ENCODE measurements at places on chromosomes 4 and X.

- DNase-seq = peak; percentile 11
Measured at GRCh38 chr4:118076958-118077766, 42.9 kb downstream of the NDST3 start.

DNA sequence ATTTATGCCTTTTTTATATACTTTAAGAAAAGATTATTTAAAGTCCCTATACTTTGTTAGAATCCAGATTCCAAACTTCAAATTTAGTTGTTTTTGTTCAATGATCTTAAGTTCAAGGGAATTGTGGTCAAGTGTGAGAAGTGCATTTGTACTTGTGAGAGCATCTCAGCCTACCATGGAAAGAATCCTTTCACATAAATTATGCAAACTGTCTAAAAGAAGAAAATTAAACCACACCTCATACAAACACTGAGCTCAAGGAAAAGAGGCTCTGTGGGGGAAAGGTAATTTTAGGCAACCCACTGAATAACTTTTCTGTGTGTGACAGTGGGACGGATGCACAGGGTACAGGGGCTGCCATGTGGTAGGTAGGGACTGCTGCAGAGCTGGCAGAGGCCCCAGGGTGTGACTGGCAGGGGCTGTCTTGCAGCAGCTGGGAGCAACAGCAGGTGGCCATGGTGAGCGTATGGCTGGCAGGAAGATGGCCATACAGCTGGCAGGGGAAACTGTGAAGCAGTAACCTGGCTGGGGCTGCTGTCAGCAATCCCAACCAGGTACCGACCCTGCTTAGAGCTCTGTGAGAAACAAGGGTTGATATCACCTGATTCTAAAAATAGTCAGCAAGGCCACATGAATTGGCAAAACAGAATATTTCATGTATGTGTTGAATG is 130.6 kb downstream of the UGT8 start:
- DNase-seq = no peak

GRCh38 chr4:74230902-74231499 is 73.1 kb downstream of the MTHFD2L start:
- DNase-seq = peak; percentile 74

DNA sequence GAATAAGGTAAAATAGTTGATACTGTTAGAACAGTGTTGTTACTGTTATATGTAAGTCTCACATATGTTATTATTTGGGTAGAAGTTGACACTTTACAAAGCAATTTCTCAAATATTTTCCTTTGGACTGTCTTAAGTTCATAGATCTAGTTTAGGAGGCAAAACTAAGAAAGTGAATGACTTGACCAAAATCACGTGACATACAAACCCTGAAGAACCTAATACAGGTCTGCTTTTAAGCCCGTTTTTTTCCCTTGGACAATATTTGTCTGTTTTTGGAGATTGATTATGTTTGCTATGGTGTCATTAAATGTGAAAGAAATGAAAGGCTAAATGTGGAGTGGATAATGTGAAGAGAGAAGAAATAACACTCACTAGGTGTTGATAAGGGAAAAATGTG is 644.9 kb upstream of the PITX2 start:
- DNase-seq = no peak
